Mesenchymal stem cell (in vitro differentiated cells and primary cell): ENCODE measurements at places on chromosomes 1 and 21.

DNA sequence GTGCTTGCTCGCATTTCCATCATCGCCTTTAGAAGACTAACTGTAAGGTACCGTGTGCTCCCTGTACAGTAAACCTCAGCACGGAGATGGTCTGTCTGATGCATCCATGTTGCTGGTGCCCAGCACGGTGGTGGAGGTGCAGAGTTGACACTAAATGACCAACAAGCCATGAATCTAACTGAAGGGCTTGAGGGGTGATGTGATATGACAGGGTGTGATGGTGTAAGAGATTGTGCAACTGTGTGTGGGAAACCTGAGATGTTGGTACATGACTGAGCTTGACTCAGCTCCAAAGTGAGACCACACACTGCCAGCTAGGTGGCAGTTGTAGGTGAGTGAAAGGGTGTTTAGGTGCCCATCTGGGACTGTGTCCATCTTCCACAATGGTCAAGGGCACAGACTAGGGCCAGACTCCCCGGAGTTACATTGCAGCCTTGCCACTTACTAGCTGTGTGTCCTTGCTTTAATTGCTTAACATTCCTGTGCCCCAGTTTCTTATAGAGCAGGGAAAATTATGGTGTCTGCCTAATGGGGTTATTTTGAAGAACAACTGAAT lies 21.4 kb downstream of the SLC2A1 start:
- DNase-seq = peak; percentile 73

DNA sequence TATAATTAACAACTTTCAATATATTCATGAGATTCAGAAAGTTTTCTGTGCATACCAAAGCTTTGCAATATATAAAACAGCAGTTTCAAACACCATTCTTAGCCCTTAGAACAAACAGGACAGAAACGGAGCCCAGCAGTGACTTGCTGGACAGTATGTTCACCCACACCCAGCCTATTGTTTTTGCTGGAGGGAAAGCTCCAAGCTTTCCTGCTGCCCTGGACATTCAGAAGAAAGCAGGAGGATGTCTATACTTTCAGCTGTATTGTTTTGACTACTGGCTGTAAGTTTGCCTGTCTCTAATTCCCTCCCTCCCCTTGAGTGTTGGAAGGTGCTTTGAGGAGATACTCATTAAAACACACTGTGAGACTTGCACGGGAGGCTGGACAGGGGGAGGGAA lies 9.6 kb downstream of the DENND2C start:
- no peak for DNase-seq

DNA sequence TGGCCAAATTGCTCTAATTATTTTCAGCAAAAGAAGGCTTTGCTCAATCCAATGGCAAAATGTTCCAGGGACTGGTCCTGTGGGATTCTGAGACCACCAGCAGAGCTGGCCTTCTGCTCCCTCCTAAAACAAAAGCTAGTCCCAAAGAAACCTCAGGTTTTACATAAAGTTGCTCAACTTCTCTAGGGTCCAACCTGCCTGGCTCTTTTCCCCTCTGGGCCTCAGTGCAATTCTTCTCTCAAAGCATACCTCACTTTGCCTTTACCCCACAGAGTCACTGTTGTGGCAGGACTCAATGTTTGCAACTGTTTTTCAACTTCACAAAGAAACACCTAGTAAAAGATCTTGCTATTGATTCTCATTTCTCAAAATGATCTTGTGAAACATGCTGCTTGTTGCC lies 39.8 kb downstream of the TBX15 start:
- no peak for DNase-seq

GRCh38 chr1:7580923-7581753 lies 190.0 kb upstream of the VAMP3 start:
- no peak for DNase-seq

GRCh38 chr1:226491093-226491850 lies 57.3 kb upstream of the STUM start:
- DNase-seq = no peak

GRCh38 chr1:244448279-244449036 lies 3.3 kb downstream of the ADSS2 start:
- peak; percentile 14 for DNase-seq

- no peak for DNase-seq
Observed at GRCh38 chr21:31557421-31558188, 101.9 kb upstream of the SOD1 start.

- DNase-seq = peak; percentile 28
Observed at GRCh38 chr1:174204697-174205308, 45.5 kb downstream of the RABGAP1L start.

- peak; percentile 31 for DNase-seq
Observed at GRCh38 chr1:65170511-65171142, 22.6 kb downstream of the AK4 start.

DNA sequence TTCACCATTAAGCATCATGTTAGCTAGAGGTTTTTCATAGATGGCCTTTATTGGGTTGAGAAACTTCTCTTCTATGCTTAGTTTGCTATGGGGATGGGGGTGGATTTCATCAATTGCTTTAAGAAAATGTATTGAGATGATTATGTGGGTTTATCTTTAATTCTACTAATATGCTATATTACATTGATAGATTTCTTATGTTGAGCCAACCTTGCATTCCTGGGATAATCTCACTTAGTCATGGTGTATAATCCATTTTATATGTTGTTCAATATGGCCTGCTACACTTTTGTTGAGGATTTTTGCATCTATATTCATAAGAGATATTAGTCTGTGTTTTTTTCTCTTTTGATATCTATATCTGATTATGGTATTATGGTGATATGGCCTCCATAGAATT lies 70.7 kb downstream of the MAP3K7CL start:
- no peak for DNase-seq

DNA sequence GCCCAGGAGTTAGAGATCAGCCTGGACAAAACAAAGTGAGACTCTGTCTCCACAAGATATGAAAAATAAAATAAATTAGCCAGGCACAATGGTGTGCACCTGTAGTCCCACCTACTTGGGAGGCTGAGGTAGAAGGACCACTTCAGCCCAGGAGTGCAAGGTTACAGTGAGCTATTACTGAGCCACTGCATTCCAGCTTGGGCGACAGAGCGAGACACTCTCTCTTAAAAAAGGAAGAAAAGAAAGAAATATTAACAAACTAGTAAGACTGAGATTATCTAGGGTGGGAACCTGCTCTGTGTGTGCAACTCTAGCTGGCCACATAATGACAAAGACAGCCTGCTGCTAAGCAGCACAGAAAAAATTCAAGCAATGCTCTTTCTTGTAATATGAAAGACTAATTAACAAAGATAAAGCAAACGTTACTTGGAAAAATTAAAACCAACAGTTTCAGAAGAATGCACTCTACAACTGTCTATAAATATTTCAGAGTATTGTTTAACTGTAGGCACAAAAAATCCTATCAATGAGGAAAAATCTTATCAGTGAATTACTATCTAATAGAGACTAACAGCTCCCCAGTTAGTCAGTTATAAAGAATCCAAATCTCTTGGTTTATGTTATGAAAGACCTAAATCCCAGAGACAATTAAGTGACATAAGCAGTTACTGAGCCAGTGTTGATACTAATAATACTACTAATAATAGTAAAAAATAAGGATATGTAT lies 74.5 kb downstream of the ENAH start:
- peak; percentile 33 for DNase-seq

DNA sequence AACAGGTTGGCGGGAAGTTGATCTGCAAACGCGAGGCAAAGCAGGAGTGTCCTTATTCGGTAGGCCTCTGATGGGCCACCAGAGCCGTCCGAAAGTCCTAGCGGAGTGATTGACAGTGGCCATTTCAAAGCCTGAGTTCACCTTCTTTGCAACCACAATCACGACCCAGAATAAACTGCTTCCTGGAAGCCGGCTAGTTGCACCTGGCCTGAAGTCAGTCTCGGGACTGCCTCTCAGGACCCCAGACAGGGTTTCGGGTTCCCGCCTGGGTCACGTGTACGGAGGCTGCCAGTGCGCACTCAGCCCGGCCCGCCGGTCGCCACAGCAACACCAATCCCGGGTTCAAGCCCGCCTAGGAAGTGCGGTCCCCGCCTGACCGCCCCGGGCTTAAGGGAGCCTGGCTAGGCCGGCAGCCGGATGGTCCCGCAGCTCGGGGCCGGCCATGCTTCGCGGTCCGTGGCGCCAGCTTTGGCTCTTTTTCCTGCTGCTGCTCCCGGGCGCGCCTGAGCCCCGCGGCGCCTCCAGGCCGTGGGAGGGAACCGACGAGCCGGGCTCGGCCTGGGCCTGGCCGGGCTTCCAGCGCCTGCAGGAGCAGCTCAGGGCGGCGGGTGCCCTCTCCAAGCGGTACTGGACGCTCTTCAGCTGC lies at the start of gene TOR3A:
TOR3A (plus strand) TSS at position 384 of the 646 bp plus-strand sequence; CDS start at position 443, 59 bp downstream.
- DNase-seq = peak; percentile 88

DNA sequence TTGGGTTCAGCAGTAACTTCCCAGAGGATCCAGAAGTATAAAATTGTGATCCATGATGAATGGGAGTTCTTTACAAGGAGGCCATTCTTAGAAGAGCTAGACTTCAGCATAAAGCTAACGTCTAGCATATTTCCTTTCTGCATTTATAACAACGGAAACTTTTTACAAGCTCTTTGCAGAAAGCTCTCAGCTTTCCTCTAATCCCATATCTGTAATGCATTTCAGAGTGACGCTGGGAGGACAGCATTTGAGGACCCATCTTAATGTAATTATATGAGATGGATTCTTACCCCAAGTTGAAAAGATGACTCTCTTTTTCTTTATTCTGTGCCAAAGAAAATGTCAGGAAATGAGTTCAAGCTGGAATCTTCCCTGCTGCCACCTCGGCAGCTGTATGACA lies 132.0 kb upstream of the CACHD1 start:
- no peak for DNase-seq

GRCh38 chr1:1428174-1428573 lies 7.1 kb upstream of the ANKRD65 start:
- no peak for DNase-seq

- no peak for DNase-seq
Observed at GRCh38 chr1:66535853-66536252, 1.9 kb downstream of the SGIP1 start.

DNA sequence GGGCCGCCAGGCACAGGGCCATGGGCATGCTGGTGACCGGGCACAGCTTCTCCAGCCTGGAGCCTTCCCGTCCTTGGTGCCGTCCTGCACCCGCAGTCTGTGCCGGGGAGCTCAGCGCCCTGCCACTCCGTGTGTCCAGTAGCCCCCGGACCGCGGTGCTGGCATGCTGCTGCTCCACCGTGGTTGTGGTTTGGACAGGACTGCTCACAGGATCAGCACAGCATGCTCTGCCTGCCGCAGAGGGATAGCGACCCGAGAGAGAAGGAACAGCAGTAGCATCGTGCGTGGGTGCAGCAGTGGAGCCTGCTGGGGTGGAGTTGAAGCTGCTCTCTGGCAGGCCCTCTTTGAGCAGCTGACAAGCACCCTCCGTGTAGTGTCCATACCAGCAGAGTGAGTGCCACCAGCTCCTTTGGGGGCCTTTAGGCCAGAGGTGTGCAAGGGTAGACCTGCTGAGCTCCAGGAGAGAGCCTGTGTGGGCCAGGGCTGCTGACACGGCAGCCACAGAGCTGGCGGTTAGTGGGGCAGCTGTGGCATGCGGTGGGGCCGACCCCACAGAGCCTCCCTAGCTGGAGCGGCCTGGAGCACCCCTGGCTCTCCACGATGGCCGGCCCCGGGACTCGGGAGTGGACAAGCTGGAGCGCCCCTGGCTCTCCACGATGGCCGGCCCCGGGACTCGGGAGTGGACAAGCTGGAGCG lies 6.4 kb upstream of the PCBP3 start:
- no peak for DNase-seq

DNA sequence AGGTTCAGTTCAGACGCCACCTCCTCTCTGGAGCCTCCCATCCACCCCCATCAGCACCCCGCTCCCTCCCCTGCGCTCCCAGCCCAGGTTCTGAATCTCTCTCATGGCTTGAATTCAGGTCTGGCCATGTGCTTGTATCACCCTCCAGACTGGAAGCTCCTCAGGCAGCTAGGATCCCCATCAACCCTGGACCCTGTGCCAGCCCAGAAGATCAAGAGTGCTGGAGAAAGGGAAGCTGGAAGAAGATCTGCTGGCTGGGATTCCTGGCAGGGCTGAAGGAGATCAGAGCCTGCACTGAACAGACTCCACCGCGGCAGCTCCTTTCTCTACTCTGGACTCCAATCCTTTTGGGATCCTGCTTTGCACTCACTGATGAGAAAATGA lies 11.7 kb upstream of the TINAGL1 start:
- DNase-seq = no peak

GRCh38 chr1:229953736-229954326 lies 113.2 kb upstream of the GALNT2 start:
- DNase-seq = no peak

GRCh38 chr21:35150562-35151226 lies 101.6 kb upstream of the RUNX1 start:
- peak; percentile 39 for DNase-seq

DNA sequence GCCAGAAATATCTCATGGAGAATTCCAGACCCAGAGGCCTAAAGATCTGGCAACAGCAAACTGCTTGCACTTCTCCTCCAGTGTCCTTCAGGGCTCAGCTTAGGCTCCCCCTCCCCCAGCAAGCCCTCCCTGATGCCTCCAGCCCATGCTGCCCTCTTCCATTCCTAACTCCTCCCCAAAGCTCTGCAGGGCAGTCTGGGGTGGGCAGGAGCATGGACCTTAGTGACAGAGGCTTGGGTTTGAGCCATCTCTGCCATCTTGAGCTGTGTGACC lies 436.8 kb downstream of the PTPRU start:
- DNase-seq = no peak

DNA sequence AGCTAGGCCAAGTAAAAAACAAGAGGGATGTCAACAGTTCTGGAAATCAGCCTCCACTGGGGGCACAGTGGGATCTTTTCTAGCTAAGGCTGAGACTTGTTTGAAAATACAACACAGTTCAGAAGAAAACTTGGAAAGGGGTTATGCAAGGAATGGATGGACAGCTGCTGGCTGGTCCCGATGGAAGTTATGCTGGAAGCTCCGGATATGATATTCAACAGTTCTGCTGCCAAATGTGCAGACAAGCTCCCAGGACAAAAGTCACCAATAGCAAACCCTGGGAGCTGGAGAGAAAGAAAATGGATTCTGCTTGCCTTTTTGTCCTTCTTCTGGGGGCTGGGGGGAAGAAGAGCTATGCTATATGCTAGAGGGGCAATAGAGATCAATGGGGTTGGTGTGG lies 14.3 kb downstream of the LMX1A start:
- no peak for DNase-seq

DNA sequence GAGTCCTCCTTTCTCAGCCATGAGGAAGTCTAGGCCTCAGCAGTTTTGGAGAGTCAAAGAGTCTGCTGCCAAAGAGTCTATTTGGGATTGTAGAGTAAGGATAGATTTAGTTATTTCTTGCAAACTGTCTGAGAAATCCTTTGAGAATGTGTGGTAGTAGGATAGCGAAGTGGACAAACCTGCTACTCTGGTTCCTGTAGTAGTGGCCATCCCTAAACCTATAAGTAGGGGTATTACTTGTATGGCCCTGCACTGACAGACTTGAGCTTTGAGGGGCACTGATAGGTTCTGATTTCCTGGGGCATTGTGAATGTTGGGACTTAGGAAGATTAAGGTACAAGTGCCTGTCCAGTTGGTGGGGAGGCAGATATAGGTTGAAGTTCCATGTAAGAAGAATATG lies 115.9 kb upstream of the SGIP1 start:
- no peak for DNase-seq

- DNase-seq = no peak
Observed at GRCh38 chr1:203777596-203777995, 12.6 kb downstream of the LAX1 start.
